ENCODE measurements at places on chromosomes 3 and 15.

DNA sequence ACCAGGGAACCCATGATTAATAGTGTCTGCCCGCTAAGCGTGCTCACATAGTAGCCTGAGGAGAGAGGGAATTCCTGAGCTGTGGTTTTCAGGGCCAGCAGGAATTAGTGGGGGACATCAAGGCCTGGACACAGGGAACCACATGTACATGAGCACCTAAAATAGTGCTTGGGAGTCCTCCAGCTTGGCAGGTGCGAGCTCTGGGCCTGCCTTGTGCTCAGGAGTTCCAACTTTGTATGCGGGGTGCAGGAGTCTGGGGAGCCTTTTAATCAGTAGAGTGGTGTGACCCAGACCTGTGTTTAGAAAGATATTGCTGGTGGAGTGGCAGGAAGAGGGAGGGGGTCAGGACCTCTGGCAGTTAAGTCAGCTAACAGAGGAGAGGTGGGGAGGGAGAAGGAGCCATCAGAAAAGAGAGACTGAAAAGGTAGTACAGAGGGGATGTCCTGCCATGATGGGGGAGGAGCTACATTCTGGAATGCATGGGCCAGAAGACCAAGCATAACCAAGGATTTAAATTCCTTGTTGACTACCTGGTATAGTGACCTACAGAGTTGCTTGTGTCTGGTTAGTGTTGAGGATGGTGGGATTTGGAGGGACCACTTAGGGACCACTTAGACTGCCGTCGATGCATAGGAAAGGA, 1.9 kb downstream of the DAG1 start:
- no peak for DNase-seq

- DNase-seq: no peak
Measured at GRCh38 chr3:179943117-179943880, 93.4 kb downstream of the PEX5L start.

DNA sequence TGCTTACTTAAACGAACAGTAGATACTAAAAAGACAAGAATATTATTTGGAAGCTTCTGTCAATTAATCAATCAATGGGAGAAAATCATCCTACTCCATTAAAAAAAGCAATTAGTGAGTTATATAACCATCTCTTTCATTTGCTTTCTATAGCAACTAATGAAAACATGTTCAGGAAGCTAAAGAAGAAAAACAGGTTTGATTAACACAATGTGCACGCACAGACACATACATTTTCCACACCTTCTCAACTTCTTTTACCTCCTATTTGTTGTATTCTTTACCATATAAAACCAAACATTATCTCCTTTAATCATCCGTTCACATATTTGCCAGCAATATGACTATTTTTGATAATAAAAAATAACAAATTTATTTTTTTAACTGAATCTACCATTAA, 111.3 kb downstream of the GBE1 start:
- no peak for DNase-seq

- DNase-seq: no peak
Measured at GRCh38 chr15:91783451-91783850, 70.1 kb upstream of the SLCO3A1 start.

- no peak for DNase-seq
Measured at GRCh38 chr3:190169877-190170276, 49.2 kb upstream of the P3H2 start.

DNA sequence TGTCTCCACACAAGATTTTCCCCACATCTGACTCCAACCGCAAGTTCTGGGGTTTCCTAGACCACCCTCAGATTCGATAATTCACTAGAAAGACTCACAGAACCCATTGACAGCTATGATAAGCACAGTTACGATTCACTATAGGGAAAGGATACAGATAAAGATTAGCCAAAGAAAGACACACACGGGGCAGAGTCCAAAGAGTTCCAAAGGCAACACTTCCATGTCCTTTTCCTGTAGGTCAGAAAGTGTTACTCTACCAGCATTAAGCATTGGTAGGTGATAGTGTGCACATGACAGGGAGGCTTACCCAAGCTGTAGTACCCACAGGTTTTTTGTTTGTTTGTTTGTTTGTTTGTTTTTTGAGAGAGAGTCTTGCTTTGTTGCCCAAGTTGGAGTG, 48.1 kb downstream of the PHLDB2 start:
- DNase-seq: no peak

All from urothelium cell line (cell line).